ENCODE measurements at places on chromosomes 4 and X.

- DNase-seq: no peak
Observed at GRCh38 chrX:96715481-96715880, 30.8 kb downstream of the DIAPH2 start.

- no peak for DNase-seq
Observed at GRCh38 chr4:122718281-122718680, 14.2 kb upstream of the BBS12 start.

DNA sequence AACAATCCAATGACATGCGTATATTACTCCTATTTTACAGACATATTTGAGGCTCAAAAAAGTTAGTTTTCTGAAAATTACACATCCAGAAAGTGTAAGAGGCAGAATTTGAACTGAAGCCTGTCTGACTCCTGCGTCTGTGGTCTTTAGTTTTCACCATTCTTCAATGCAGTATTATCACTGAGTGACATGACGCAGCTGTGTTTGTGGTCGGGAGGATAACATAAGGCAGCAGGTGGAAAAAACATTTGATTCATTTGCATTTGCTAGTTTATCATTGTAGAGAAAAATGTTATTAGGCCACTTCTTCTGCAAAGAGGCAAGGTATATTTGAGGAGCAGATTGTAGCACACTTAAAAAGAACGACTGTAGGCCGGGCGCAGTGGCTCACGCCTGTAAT lies 186.7 kb downstream of the TENM3 start:
- no peak for DNase-seq

GRCh38 chrX:21167011-21167410 lies 207.2 kb upstream of the CNKSR2 start:
- DNase-seq: no peak

- no peak for DNase-seq
Observed at GRCh38 chr4:188374871-188375270, 235.6 kb downstream of the TRIML1 start.

DNA sequence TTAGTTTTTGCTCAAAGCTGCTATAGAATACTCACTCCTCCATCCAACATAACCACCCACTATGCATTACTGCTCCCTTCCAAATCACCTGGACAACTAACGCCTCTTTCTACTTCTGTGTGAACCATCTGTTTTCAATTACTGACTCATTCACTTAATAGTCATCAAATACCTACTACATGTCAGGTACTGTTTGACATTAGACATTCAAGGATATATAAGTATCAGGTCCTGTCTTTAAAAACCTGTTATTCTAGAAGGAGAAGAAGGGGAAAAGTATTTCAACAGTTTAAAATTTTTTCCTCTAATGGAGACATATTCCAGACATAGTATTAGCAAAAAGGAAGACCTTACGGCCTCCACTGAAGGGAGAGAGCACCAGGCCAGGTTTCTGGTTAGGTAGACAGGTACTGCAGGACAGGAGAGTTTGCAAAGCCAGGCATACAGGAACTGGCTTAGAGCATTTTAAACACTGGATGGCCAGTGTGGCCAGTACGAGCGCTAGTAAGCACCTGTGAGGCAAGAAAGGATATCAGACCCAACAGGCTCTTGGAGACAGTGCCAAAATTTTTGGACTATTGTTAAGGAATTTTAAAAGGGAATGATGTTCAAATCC lies 39.0 kb downstream of the SH3RF1 start:
- no peak for DNase-seq

- DNase-seq: no peak
Observed at GRCh38 chr4:72295966-72296557, 264.3 kb downstream of the NPFFR2 start.

- no peak for DNase-seq
Observed at GRCh38 chr4:52651996-52652672, 7.0 kb downstream of the USP46 start.

GRCh38 chrX:153829799-153830639 lies at the start of gene PDZD4:
PDZD4 (minus strand) TSS chrX:153830544; CDS start chrX:153830298, 246 bp downstream.
- no peak for DNase-seq

- no peak for DNase-seq
Observed at GRCh38 chrX:41128955-41129354, 43.7 kb downstream of the USP9X start.

- no peak for DNase-seq
Observed at GRCh38 chr4:87498446-87498900, 30.7 kb downstream of the SPARCL1 start.

- DNase-seq: no peak
Observed at GRCh38 chrX:46575991-46576392, 2.4 kb downstream of the CHST7 start.

- DNase-seq: no peak
Observed at GRCh38 chrX:43581888-43582539, 74.1 kb upstream of the MAOA start.

DNA sequence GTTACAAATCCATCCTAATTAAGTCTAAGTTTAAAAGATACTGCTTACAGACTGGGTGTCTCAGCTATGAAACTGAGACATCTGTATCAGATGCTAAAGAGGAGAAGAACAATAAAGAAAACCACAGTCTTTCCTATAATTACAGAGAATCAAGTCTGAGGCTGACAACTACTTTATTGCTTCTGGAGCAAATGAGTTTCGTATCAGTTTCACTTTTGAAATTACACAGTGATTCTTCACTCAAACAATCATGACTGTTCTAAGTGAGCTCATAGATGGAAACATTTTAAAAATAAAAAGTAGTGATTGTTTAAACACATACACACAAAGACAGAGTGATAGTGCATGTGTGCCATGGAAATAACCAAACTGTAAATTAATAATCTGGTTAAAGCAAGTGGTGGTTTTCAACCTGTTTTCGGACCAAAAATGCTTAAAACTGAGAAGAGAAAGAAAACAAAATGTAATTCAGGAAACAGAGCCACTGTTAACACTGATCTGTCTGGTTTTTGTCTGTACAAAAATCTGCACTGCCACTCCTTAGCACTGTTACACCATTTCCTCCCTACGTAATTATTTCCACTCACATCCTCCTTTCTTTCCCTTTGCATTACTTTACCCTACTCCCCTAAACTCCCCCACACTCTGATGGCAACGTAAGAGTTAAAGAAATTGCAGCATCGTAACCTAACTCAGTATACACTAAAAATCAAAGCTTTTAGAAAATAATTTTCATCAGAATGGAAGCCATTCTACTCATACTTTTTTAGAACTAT lies 12.5 kb downstream of the RFC1 start:
- no peak for DNase-seq

GRCh38 chr4:169209388-169209883 lies 61.3 kb downstream of the SH3RF1 start:
- no peak for DNase-seq

DNA sequence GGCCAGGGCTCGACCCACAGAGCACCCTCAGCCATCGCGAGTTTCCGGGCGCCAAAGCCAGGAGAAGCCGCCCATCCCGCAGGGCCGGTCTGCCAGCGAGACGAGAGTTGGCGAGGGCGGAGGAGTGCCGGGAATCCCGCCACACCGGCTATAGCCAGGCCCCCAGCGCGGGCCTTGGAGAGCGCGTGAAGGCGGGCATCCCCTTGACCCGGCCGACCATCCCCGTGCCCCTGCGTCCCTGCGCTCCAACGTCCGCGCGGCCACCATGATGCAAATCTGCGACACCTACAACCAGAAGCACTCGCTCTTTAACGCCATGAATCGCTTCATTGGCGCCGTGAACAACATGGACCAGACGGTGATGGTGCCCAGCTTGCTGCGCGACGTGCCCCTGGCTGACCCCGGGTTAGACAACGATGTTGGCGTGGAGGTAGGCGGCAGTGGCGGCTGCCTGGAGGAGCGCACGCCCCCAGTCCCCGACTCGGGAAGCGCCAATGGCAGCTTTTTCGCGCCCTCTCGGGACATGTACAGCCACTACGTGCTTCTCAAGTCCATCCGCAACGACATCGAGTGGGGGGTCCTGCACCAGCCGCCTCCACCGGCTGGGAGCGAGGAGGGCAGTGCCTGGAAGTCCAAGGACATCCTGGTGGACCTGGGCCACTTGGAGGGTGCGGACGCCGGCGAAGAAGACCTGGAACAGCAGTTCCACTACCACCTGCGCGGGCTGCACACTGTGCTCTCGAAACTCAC lies 3.6 kb downstream of the MID1IP1 start:
- DNase-seq: no peak

- no peak for DNase-seq
Observed at GRCh38 chrX:28016823-28017222, 35.6 kb upstream of the DCAF8L1 start.

- DNase-seq: no peak
Observed at GRCh38 chr4:144969821-144970220, 128.2 kb downstream of the ANAPC10 start.

GRCh38 chr4:122810669-122811068 lies 16.0 kb upstream of the FGF2 start:
- DNase-seq: no peak
